ENCODE measurements at places on chromosomes 13 and 19.

- no peak for DNase-seq
These were observed 121.6 kb upstream of the ZNF507 start for GRCh38 chr19:32223595-32224370.

- DNase-seq: no peak
These were observed 101.6 kb downstream of the RAP2A start for GRCh38 chr13:97535614-97536013.

- DNase-seq: peak; percentile 65
These were observed 518 bp downstream of the KLF2 start for GRCh38 chr19:16325161-16325527.

- DNase-seq: no peak
These were observed 323.3 kb upstream of the ZNF507 start for GRCh38 chr19:32022044-32022640.

GRCh38 chr19:11868188-11868587 is 19.4 kb upstream of the ZNF69 start:
- no peak for DNase-seq

DNA sequence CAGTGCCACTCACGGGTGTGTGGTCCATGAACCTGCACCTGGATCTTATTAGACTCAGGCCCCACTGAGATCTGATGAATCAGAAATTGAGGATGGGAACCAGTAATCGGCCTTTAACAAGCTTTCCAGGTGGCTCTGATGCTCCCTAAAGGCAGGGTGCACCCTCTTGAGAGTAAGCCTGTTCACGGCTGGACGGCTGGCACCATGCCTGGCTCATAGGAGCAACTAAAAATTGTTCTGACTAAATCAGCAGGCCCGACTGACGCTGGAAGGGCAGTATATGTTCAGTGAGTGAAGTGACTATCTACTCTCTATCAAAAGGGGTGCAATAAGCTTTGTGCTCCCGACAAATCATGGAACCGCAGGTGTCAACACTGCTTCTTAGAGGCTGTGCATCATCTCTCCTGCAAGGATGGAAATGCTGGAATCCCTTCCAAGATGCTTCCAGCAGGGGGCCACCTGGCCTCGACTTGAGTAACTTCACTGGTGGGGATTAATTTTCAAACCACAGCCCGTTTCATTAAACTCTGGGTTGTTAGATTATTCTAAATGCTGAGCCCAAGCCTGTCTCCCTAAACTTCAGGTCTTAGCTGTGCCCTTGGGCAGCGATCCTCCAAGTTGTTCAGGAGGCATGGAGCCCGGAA is 28.4 kb downstream of the TMTC4 start:
- no peak for DNase-seq

GRCh38 chr19:54851353-54851752 is 1.1 kb downstream of the KIR3DL2 start:
- DNase-seq: no peak

DNA sequence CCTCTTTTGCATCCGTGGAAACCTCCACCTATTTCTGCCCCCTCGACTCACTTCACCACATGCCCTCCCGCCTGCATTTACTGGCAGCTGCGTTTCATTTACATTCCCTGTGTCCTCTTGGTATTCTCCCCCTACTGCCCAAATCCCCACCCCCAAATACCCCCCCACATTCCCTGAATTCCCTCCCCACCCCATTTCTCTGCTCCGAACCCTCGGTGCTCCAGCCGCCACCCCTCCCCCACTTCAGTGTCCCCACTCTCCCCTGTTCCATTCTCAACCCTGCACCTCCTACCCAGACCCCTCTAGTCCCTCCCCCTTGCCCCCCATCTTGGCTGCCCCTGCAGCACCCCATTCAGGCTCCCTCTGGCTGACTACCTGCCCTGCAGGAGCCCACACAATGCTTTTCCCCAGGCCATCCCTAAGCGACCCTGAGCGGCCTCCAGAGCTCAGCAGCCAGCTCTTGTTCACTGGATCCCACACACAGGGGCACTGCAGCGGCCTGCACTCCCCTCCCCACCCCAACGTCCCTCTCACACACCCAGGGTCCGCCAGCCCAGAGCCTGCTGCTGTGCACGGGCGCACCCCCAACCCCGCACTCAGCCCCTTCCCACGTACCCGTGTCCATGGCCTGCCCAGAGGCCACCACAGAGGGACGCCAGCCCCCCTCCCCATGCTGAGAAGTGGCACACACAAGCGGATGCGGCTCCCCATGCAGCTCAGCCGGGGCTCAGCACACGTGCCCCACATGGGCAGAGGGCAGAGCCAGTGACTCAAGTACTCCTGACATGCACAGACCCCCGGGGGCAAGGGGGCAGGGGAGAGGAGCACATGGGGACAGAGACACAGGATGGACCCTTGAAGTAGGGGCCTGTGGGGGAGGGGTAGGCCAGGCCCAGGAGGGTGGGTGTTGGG is 26.3 kb downstream of the SHANK1 start:
- no peak for DNase-seq

DNA sequence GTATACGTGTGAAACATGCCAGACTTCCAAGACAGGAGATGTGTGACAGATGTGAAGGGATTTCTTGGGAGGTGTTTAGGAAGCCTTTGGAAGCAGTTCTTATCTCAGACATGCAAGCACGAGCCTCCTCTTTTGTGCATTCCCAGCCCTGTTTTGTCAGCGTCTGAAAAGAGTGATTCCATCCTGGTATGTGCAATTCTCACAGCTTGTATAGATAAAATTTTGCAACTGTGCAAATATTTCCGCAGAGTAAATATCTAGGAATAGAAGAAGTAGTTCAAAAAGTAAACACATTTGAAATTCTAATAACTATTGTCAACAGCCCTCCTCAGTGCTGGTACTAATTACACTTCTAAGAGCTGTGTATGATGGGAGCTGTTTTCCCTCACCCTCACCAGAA is 72.3 kb upstream of the C1QTNF9B start:
- DNase-seq: no peak

DNA sequence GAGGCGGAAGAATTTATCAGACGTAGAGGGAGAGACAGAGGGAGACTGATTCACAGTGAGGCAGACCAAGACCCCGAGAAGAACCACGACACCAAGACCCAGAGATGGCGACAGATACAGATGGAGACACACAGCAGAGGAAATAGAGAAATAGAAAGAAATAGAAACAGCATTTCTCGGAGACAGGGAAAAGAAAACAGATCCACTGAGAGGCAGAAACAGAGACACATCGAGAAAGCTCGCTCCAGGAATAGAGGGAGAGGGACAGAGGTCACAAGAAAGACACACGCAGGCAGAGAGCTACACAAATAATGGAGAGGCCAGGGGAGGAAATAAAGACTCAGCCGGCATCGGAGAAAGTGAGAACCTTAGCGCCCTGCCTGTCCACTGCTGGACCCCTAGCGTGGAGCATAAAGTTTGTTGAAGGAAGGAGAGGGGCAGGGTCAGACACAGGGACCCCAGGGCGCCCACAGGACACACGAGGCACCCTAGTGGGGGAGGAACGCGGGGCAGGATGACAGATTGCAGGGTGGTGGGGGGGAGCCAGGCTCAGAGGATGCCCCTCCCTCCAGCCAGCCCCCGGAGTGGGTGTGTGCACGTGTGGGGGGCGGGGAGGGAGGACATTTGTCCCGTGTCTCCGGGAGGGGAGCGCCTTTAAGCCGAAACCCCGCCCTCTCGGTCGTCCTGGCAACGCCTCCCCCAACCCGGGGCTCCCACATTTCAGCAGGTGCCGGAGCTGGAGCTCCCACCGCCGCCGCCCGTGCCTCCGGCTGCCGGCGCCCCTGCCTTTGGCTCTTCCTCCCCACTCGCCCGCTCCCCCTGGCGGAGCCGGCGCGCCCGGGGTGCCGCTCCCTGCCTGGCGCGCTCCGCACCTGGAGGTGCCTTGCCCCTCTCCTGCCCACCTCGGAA is at the start of gene PRKCG:
Gene PRKCG, plus strand, starts transcription at position 716 of the 909 bp plus-strand sequence. CDS start 298 bp downstream, outside the sequence.
- peak; percentile 68 for DNase-seq

- peak; percentile 28 for DNase-seq
These were observed 1.1 kb downstream of the PPP6R1 start for GRCh38 chr19:55257461-55258420.

GRCh38 chr13:59476366-59476765 is 687.4 kb downstream of the DIAPH3 start:
- no peak for DNase-seq

All from activated CD4-positive, alpha-beta T cell treated with anti-CD3 and anti-CD28 coated beads, Interleukin-2, amount 10 ng/mL, durations not matched to agents 7 days and 5 days (primary cell).